Omental fat pad (tissue), 4 donors: ENCODE measurements at places on chromosomes 12 and 14.

- no peak for DNase-seq
Observed at GRCh38 chr14:76643887-76644286, 117.4 kb upstream of the VASH1 start.

- no peak for DNase-seq
Observed at GRCh38 chr14:51507511-51507905, 144.2 kb upstream of the FRMD6 start.

GRCh38 chr14:102417001-102417431, 54.3 kb downstream of the TECPR2 start:
- no peak for DNase-seq

GRCh38 chr12:47710278-47710677, 4.4 kb upstream of the RPAP3 start:
- no peak for DNase-seq

DNA sequence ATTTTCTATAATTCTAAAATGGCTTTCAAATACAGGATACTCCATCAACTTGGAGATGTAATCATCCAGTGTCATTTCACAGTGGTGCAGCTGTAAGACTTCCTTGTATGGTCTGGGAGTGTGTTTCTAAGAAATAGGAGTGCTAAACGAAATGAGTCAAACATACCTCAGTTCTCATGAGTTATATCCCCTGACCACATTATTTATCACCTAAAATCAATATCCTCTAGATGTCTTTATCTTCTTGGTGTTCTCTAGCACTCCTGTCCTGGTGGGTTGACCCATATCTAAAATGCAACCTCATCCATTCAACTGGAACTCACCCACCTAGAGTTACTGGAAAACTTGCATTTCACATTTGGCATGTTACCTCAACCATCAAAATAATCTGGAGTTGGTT, 33.2 kb downstream of the TMEM30B start:
- DNase-seq, result no peak

DNA sequence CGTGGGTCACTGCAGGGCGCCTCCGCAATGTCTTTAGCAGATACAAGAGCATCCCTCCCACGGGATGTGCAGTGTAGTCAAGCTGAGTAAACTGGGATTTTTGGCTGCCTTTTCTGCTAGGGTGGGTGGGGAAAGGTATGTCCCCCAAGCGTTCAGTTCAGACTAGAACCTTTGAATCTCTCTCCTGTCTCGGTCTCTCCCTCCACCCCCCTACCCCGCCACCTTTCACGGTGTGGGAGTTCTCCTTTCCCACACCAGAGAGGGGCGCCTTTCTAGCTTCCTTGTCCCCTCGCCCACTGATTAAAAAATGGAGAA, 525 bp upstream of the FAR2 start:
- no peak for DNase-seq

GRCh38 chr12:109256011-109256410, 53.1 kb downstream of the FOXN4 start:
- no peak for DNase-seq

DNA sequence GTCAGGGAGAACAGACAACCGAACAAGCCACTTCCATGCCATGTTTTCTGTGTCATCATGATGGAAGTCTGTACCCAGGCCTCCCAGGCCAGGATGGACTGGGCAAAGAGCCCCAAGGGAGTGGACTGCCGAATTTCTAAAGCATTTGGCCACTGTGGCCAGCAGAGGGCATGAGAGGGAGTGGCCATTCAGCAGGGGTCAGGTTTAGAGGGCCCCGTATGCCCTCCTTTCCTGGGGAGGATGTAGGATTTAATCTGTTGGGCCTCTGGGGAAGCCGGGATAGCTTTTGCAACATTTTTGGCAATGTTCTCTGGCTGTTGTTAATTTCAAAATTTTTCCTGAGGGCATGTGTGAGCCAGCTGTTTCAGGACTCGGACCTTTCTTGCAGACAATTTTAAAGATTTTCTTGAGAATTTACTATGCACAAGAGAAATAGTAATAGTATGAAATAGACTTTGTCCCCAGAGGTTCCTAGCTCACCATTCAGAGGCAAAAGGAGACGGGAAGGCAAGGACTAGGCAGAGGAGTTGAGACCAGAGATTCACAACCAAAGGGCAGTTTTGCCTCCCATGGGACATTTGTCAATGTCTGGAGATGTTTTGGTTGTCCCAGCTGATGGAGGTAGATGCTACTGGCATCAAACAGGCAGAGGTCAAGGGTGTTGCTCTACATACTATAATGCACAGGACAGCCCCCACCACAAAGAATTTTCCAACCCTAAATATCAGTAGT, 18.0 kb downstream of the ACACB start:
- no peak for DNase-seq

DNA sequence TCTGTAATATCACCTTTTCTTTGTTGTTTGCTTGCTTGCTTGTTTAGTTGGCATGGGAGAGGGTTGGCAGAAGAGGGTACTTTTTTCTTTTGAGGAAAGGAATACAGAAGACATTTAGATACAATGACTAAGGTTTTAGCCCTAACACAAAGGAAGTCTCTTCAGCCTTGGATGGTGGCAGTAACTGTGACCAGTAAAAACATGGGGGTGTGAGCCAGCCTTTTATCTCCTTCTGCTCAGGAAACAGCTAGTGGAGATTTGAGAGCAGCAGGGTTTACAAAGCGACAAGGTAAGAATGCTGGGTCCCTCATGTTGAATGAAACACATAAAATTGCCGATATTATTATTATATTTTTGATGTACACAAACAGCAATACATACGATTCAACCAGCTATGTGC, 40.4 kb downstream of the SLC8A3 start:
- no peak for DNase-seq

DNA sequence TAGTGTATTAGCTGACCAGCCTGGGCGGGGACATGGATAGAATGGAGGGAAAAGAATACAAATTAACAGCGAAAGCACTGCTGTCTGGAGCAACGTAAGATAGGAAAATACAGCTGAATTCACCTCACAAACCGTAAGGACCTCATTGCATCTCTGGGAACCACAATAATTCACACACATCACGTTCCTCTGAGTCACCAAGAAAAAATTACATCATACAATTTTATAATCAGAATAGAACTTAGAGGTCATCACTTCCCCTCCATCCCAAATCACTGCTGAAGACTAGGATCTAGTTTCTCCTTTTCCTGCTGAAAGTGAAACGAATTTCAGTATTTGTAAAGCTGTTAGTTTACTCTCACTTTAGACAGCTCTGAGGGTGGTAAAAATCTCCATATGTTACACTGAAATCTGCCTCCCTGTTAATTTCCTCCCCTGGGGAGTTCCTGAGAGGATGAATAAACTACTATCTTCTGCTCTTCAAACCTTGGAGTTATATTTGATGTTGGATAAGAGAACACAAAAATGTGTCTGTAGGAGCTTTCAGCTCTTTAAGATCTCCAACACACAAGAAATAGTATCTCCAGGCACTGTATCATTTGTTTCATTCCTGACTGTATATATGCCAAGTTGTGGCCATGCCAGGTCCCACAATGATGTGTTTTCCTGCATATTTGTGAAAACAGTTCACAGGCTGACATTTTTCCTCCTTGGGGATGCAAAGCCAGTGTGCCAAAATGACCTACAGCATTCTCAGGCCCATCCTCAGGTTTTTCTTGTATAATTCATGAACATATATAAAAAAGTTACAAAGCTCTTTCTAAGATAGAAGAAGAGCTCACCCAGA, 63.8 kb upstream of the SSTR1 start:
- no peak for DNase-seq

DNA sequence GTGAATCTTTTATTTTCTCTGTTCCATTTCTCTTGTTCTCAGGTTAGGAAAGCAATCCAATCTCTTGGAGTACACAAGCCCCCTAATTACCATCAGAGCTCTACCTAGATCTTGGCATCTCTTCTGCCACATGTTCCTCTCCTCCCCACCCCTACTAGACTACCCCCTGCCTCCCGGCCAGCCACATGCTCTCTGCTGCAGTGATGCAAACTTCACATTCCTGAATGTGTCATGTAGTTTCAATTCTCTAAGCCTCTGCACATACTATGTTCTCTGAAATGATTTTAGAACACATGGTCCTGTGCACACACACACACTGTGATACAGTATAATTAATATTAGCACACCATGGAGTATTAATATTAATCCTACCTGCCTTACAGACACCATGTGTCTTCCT, 104.6 kb downstream of the EFCAB11 start:
- DNase-seq, result no peak
